ENCODE measurements at places on chromosomes 7 and 10.
A peak's percentile ranks its signal among the peaks of the same experiment; 100 is the strongest.

DNA sequence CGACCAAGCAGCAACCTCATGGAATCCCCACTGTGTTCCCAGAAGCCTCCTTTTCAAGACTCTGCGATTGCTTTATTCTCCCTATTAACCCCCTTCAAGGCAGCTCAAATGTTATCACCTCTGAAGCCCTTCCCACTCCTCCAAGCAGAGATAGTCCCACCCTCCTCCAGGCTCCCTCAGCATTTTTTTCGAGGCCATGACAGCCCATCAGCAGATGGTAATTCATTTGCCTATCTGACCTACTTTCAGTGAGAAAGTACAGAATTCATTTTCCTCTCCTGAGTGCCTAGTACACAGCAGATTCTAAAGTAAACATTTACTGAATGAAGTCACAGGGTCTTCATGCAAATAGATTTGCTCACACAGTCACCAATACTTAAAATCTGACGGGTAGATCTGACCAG, 47.8 kb downstream of the HERPUD2 start:
- DNase-seq: no peak

GRCh38 chr7:155964543-155964942, 152.3 kb upstream of the SHH start:
- DNase-seq: no peak

- DNase-seq: no peak
Measured at GRCh38 chr7:120738816-120739215, 119.1 kb downstream of the TSPAN12 start.

GRCh38 chr7:67021260-67021659, 24.6 kb downstream of the TYW1 start:
- no peak for DNase-seq

DNA sequence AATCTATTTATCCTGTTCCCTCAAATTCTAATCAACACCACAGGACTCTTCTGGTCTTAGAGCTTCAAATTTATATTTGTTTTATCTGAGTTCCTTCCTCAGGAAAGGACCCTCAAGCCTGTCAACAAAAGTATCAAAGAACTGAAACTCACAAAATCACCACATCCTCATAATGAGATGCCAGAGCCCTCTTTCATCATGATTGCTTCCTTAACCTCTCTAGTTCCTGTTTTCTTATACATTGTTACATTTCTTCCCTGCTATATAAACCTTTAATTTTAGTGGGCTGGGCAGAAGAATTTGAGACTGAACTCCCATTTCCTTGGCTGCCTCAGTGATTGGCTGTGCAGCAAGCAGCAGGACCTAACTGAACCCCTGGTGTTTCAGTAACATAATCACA, 189.7 kb downstream of the ZNF248 start:
- DNase-seq: no peak

DNA sequence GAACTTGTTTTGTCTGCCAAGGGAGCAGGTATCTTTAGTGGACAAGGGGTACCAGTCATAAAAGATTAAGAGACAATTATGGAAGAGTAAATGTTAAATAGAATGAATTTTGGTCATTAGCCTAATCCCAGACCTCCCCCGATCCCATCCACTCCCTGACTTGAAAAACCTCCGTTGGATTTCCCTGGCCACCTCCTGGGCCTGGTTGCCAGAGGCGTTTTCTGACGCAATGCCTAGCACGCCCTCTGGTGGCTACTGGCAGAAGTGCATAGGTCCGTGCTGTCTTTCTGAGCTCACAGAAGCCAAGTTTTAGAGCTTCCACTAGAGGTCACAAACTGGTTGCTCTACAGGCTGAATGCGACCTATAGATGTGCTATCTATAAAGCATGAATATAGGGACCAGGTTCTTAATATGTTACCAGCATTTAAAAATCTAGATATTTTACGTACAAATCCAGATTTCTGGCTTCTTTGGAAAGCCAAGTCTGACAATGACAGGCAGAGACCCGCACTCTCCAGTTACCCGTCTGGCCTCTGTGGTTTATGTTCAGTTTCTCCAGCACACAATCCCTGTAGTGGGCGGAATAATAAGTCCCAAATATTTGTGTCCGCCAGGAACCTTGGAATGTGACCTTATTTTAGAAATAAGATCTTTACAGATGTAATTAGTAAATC, 39.8 kb downstream of the SPOCK2 start:
- DNase-seq: peak; percentile 85

DNA sequence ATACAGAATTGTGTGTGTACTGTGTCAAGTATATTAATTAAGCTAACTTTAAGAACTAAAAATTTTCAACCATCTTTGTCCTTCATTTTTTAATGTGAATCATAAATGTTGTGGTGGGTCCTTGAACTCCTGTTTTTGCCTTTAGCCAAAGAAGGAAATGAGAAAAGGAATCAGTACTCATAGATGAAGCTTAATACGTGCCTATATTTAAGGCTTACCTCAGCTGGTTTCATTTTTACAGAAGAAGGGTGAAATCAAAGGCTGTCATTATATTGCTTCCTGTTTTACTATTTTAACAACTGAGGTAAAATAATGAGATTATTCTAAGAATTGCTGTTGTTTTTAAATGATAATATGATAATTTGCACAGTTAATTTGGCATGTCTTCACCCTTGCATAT, 6.3 kb upstream of the SNX13 start:
- DNase-seq: no peak

DNA sequence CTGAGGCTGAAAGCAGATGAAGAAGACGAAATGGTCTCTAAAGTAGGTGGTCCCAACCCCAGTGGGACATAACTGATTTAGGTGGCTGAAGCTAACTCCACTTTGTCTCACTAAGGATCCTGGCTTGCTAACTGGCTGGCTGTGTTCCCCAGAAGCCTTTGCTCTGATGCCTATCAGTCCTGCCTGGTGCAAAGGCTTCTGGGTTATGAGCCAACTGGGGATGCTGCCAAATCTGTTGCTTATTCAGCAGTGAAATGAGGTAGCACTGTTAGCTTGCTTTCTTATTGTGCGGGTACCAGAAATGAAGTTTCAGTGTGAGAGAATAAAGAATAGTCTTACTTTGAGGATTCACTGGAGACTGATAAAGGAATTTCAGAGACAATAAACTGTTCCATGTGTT, 18.1 kb downstream of the PRKG1 start:
- DNase-seq: no peak

DNA sequence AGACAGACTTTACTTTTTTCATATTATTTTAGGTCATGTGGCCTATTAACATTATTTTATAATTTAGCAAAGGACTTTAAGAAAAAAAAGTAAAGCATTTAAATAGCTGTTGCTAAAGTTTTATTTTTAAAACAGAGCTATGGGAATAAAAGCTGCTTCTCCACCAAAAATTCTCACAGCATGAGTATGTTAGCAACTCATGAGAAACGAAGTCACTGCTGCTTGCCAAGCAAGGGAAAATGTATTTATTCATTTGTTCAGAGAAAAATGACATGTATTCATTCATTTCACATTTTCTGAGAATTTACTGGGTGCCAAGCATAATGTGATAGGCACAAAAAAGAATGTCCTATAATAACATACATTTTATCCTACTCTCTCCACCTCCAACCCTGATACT, 5.1 kb downstream of the LRRC72 start:
- DNase-seq: no peak

DNA sequence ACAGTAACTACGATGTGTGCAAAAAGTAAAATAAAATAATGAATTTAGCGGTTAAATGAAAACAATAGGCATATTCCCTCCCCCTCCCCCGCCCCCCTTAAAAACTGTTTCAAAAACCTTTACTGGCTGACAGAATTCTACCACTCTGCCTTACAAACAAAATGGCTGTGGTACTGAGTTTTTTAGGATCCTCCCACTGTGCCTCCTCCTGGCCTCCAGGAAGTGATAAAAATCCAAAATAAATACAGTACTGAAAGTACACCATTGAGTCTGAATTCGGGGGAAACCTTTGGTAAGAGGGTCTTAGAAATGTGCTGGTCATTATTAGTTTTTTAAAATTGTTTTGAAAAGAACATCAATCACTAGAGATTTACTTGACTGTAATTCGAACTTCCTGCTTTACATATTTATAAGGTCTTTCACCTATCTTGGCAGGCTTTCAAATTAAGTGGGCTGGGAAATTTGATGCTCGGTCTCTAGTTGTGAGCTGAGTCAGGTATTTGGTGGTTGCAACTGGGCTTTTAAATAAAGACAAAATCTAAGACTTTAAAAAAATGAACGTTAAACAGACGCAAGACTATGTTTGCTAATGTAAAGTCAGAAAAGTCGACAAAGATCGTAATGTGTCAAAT, 32.5 kb upstream of the EPC1 start:
- DNase-seq: no peak

GRCh38 chr10:70815504-70816219, at the start of gene SGPL1:
Gene SGPL1 (plus strand): TSS chr10:70815948. CDS start chr10:70816854, 906 bp downstream.
- DNase-seq: peak; percentile 78

- DNase-seq: no peak
Measured at GRCh38 chr7:37104822-37105518, 343.7 kb downstream of the ELMO1 start.

GRCh38 chr10:121952226-121952625, 22.8 kb downstream of the NSMCE4A start:
- no peak for DNase-seq

Measured in stimulated activated naive CD4-positive, alpha-beta T cell treated with Interleukin-2 at 50 U/mL for 16 hours (primary cell).